ENCODE measurements at places on chromosomes 3 and 15.

DNA sequence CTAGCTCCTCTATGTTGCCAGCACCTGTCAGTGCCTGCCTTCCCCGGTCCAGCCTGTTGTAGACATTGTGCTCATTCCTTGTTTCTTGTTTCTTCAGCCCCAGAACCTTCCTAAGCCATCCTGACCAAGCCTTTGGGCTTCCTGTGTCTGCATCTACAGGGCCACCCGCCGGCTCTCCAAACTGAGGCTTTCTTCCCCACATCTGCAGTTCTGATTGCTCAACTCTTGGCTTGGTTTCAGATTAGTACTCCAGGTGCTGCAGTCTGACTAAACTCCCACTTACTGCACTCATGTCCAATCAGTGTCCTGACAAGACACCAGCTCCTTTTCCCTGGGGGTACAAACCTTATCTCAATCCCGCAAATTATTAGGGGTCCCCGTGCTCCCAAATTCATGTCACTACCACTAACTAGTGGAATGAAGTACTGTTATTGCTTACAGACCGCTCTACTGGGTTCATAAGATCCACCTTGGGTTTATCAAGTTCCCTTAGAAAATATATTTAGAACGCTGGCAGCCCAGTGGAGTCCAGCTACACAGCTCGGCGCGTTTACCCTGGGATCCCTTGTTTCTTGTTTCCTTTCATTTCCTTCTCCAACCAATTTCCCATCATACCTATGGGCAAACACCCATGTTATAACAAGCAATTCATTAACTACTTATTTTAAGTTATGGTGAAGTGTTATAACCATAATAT, 114.2 kb upstream of the TJP1 start:
- no peak for DNase-seq

DNA sequence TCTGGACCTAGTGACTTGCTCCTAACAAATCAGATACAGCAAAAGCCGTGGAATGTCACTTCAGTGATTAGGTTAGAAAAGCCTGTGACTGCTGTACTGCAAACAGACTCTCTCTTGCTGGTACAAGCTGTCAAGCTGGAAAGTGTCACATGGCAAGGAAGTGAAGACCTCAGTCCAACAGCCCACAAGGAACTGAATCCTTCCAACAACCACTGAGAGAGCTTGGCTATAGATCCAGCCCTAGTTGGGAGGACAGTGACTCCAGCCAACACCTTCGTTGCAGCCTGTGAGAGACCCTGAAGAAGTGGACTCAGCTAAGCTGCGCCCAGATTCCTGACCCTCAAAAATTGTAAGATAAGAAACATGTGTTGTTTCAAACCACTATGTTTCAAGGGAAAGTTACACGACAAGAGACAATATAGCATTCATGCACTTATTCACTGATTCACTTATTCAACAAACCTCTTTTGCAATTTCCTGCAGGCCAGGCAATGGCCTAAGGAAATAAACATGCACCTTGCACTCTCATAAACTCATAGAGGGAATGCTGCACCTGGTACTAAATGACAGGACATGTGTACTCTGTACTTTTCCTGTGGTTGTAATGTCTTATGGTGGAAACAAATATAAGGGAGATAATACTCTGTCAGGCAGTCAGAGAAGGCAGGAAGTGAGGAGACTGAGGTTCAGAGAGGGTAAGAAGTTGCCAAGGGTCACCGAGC, 142.9 kb downstream of the CADPS start:
- DNase-seq, result no peak

DNA sequence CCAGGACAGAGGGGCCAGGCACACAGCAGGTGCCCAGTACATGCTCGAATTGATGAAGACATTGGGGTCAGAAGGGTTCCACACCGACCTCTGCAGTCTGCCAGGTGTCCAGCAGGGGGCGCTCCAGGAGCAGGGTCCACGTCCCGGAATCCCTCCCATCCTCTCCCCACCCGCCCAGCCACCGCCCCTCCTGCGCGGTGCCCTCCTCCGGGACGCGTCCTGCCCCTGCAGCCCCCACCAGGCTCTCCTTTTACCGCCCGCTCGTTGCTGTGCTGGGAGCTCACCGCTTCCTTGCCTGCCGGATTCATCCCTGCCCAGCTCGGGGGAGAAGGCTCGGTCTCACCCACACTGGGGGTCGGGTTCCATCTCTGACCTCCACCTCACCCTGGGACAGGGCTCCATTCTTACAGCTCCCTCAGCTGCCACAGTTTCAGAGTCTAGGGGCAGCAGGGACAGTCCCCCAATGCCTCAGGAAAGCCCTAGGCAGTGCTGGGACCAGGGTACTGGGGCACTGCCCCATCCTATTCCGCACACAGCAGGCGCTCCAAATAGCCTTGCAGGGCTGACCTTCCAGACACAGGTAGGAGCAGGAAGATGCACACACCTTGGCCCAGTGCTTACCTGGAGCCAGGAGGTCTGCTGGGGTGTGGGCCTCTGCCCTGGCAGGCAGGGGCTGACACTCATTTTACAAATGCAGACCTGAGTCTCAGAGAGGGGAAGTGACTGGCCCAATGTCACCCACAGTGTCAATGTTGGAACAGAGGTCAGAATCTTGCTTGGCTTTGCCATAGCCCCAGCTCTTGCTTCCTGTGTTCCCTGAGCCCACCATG, 31.0 kb downstream of the GRIP2 start:
- no peak for DNase-seq

GRCh38 chr3:33799202-33799551, 747 bp downstream of the PDCD6IP start:
- DNase-seq, result no peak

- DNase-seq, result no peak
Observed at GRCh38 chr15:72237029-72237852, 6.3 kb upstream of the PKM start.

DNA sequence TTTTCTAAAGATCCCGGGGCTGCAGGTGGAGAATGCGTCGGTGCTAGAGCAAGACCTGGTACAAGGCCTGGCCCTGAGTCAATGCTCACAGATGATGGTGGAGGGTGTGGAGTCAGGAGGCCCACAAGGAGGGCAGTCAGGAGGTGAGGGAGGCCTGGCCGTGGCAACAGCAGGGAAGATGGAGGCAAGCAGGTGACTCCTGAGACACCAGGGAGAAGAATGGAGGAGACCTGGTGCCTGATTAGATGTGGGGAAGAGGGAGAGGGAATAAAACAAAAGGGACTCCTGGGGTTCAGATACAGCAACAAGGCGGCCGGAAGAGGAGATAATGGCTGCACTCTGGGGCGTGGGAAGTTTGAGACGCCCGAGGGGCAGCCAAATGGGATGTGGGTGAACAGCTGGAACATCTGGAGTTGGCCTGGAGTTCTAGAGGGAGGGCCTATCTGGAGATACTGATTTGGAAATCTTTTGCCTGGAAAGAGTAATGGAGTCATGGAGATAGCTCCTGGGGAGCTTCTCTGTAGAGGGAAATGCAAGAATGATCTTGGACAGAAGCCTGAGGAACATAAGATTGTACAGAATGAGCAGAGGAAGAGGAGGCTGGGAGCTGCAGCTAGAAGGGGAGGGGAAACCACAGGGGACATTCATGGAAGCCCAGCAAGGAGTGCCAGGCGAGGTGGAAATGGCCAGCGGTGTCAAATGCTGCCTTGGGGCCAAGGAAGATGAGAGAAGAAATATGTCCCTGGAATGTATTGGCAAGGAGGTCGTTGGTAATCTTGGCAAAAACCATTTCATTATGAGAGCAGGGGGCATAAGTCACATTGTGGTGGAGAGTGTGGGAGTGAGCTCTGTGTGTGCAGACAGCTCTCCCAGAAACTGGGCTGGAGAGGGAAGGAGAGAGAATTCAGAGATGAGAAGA, 67.5 kb upstream of the CORO2B start:
- DNase-seq, result no peak

GRCh38 chr3:124699686-124700396, 30.4 kb upstream of the UMPS start:
- no peak for DNase-seq

DNA sequence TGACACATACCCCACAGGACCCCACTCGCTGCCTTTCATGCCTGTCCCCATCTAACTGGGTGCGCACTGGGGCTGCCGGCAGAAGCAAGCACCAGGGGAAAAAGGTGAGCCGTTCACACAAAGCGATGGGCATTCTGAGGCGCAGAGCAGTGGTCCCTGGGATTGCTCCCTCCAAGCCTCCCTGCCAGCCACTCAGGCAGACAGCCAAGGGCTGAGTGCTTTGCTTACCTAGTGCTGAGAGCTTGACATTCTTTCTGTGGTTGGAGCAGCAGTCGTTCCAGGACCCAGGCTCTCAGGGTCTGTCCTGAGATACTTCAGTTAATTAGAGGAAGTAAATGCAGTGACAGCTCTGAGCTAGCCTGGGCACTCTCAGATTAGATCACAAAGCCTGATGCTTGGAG, 5.7 kb downstream of the ESYT3 start:
- no peak for DNase-seq

DNA sequence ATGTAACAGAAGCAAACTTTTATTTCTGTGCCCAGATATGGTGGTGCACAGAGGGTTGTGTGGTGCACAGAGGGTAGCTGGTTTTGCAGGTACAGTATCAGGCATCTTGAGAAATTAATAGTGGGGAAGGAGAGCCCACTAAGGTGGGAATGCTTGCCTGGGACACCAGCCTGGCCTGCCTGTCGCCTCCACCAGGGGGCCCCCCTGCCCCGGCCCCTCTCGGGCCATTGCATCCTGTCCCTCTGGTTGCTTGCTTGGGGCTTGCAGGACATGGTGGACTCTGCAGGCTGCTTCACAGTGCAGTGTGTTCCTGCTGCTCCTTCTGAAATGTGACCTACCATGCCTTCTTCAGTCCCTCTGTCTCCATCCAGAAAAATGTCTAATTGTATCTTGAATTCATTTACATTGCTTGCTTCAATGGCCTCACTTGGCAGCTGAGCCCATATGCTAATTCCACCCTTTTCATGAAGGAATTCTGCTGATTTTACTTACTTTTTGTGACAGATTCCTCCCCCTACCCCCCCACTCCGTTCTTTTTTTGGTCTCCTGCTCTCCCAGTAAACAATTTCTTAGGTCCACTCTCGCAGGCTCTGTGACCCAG, 73.6 kb downstream of the EEFSEC start:
- no peak for DNase-seq
